Suprapubic skin (tissue), 4 donors: ENCODE measurements at places on chromosomes 5 and 9. TPM values are rescaled to one million over a fixed set of nuclear protein-coding genes. Genes with fewer than 3 reads are reported as not detected.

DNA sequence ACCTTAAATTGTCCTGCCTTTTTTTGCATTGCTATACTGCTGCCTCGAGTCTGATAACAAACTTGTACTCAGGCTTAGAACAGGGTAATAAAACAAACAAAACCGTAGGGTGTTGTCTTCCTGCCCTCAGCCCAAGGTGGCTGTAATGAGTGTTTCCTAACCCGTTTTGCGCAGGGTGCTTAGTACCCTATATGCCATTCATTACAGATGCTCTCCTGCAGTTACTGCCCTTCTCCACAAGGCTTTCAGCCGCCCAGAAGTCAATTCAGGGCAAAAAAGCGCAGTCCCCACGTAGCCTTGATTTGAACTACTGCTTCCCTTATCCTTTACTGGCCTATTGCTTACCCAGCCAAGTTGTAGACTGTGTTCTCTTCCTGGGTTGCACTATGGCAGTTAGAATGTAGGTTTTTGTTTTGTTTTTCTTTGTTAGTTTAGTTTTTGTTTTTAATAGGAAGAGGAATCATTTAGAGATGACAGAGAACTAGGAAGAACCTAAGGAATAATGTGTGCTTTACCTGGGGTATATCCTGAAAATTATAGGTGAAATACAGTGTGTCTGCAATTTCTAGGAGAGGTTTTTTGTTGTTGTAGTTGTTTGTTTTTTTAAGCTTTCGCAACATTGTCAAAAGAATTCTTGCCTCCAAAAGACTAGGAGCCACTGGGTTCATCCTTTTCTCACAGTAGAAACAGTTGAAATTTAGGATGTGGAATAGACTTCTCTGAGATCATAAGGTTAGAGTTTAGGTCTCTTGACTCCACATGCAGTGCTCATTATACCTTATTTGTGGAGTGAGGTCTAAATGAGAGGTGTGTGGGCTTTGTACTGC, 1.3 kb downstream of the HMGXB3 start:
- DNase-seq, result peak; percentile 71

DNA sequence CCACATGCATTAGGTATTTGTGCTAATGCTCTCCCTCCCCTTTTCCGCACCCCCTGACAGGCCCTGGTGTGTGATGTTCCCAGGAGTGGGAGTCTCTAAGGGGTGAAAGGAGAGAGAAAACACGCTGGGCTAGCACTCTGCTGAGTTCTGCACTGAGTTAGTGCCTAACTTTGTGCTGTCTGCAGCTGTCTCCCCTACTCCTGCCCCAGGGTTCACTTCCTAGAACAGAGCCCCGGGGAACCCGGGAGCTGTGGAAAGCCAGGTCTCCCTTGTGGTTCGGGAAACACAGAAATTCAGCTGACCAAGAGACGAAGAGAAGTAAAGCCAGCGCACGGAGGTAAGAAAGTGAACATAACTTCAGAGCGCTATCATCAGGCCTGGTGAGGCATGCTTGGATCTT, 20.7 kb upstream of the ANKRD18A start:
- no peak for DNase-seq

Gene SCGB3A1
- 7.8 TPM for total RNA-seq

DNA sequence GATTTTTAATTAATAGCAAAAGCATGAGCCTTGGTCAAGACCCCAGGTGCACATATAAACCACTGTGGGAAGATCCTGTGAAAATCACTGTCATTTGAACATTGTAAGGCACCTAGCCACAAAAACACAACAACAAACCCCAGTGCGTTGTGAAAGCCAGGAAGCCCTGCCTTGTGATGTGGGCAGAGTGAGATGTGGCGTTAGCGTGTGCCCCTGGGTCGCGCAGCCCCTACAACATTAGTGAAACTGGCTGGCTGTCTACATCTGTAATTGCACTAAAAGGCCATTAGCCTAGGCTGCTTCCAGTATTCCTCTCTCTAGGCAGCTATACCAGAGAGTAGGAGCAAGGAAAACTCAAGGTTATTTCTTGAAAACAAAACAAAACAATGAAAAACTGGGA, 21.1 kb upstream of the PDZD2 start:
- no peak for DNase-seq

GRCh38 chr5:149944666-149945065, at the start of gene PDE6A:
TSS of gene PDE6A (minus strand) at chr5:149944793. CDS start at chr5:149944673, 120 bp downstream.
- DNase-seq, result no peak

Gene PCDHGB6
- total RNA-seq, result 13.8 TPM

DNA sequence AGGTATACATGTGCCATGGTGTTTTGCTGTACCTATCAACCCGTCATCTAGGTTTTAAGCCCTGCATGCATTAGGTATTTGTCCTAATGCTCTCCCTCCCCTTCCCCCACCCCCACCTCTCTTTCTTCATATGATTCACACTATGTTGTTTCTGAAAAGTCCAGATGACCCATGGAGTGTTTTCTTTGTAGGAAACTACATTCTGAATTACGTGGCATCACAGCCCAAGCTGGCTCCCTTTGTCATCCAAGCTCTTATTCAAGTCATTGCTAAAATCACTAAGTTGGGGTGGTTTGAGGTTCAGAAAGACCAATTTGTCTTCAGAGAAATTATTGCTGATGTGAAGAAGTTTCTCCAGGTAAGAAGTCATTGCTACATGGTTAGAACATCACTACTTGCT, 30.4 kb downstream of the RANBP17 start:
- no peak for DNase-seq
